Activated T-cell treated with anti-CD3 and anti-CD28 coated beads, Interleukin-2, amount 50 U/mL, for 72 hours (primary cell): ENCODE measurements at places on chromosomes 4 and X. TPM values are rescaled to one million over a fixed set of nuclear protein-coding genes. Genes with fewer than 3 reads are reported as not detected.
A peak's percentile ranks its signal among the peaks of the same experiment; 100 is the strongest.

DNA sequence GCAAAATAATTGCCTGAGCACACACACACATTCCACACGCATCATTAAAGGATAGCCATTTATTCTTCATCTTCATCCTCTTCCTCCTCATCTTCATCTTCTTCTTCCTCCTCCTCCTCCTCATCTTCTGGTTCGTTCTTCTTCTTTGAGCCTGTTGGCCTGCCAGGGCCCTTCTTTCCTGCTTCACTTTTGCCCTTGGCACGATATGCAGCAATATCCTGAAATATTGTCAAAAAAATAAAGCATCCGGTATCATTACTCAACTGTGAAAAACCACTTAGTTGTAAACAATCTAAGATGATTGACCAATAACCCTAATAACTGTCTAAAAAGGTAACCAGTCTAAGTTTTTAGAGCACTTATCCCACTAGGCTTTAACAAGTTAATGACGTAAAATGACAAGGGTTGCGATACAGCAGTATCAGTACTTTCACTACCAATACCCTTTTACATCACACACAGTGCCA, 2.1 kb downstream of the HMGB2 start:
- DNase-seq, result no peak
- H3K4me1 ChIP-seq, result peaks cover 13% of the 10 kb centered on the region
- H3K4me3 ChIP-seq, result peak overlapping the region; percentile 95
- H3K27ac ChIP-seq, result peak overlapping the region; percentile 93

DNA sequence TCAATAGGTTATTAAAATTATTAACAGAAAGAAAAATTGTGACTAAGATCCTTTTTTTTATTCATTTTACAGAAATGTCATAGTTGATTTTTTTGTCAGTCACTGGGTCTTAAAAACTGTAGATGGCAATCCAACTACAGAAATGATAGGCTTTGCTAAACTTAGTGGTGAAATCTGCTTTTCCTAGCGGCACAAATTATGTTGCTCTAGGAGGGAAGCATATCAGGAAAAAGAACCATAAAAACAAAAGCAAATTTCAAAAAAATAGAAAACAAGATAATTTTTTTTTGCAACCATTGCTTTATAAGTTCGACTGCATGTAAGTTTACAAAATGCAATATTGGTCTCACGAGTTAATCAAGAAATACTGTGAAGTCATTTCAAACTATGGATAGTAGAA, 443.5 kb upstream of the IGFBP7 start:
- H3K27ac ChIP-seq, result no peak overlapping the region
- H3K36me3 ChIP-seq, result no peaks in the 10 kb centered on the region
- no peak overlapping the region for H3K4me3 ChIP-seq
- no peaks in the 10 kb centered on the region for H3K27me3 ChIP-seq
- DNase-seq, result no peak

DNA sequence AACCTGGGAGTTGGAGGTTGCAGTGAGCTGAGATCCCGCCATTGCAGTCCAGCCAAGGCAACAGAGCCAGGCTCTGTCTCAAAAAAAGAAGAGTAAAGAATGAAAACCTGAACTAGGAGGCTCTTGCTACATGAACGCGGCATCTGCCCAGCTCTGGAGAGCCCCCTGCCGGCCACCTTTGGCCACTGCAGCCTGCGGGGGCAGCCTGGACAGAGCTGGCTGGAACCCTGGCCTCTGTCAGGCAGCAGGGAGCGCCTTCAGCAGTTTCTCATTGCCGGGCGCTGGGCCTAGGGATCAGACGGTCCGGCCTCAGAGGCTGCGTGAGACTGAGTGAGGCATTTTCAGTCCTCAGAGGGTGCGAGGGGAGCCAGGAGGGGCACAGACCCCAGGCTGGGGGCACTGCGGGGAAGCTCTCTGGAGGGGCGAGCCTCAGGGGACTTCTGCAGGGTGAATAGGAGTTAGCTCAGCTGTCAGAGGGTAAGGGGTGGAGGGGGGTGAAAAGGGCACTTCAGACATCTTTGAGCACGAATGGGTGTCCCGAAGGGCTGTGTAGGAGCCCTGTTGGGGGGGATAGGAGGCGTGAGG, 17.5 kb downstream of the DOK7 start:
- H3K27me3 ChIP-seq, result peaks cover 23% of the 10 kb centered on the region
- peak; percentile 77 for DNase-seq
- no peaks in the 10 kb centered on the region for H3K36me3 ChIP-seq

- no peaks in the 10 kb centered on the region for H3K4me1 ChIP-seq
- DNase-seq, result no peak
Observed at GRCh38 chrX:95791876-95792275, 892.8 kb upstream of the DIAPH2 start.

DNA sequence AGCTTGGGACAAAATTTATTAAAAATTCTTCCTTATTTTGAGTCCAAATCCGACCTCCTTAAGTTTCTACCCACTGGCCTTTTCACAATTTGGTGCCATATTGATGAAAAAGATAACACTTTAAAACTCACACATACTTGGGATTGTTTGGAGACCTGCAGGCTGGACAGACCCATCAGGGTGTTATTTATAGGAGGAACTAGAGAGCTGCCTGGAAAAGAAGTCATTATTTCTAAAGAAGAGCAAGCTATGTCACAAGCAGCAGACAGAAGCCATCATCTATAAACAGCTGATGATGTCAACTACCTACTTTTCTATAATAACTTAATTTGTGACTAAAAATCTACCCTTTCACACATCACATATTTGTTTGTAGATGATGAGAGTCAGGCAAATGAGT, 56.2 kb downstream of the COX18 start:
- peaks cover 11% of the 10 kb centered on the region for H3K27me3 ChIP-seq
- H3K4me3 ChIP-seq, result no peak overlapping the region
- no peak for DNase-seq
- no peaks in the 10 kb centered on the region for H3K4me1 ChIP-seq

GRCh38 chr4:107824350-107825071, at the start of gene SGMS2:
SGMS2 (plus strand) TSS chr4:107824932; CDS start chr4:107895554, 70,622 bp downstream.
- peak; percentile 75 for DNase-seq
- H3K27ac ChIP-seq, result no peak within 1 kb of the TSS
- H3K4me3 ChIP-seq, result peak within 1 kb of the TSS; percentile 92
- H3K4me1 ChIP-seq, result peaks cover 14% of the 10 kb centered on the region
- peaks cover 67% of the 10 kb centered on the region for H3K27me3 ChIP-seq

GRCh38 chr4:110610940-110611831, 11.7 kb downstream of the PITX2 start:
- H3K27me3 ChIP-seq, result peaks cover 75% of the 10 kb centered on the region
- no peak for DNase-seq
- peaks cover 8% of the 10 kb centered on the region for H3K4me1 ChIP-seq
- H3K27ac ChIP-seq, result no peak overlapping the region
- no peak overlapping the region for H3K4me3 ChIP-seq
- peaks cover 5% of the 10 kb centered on the region for H3K36me3 ChIP-seq

DNA sequence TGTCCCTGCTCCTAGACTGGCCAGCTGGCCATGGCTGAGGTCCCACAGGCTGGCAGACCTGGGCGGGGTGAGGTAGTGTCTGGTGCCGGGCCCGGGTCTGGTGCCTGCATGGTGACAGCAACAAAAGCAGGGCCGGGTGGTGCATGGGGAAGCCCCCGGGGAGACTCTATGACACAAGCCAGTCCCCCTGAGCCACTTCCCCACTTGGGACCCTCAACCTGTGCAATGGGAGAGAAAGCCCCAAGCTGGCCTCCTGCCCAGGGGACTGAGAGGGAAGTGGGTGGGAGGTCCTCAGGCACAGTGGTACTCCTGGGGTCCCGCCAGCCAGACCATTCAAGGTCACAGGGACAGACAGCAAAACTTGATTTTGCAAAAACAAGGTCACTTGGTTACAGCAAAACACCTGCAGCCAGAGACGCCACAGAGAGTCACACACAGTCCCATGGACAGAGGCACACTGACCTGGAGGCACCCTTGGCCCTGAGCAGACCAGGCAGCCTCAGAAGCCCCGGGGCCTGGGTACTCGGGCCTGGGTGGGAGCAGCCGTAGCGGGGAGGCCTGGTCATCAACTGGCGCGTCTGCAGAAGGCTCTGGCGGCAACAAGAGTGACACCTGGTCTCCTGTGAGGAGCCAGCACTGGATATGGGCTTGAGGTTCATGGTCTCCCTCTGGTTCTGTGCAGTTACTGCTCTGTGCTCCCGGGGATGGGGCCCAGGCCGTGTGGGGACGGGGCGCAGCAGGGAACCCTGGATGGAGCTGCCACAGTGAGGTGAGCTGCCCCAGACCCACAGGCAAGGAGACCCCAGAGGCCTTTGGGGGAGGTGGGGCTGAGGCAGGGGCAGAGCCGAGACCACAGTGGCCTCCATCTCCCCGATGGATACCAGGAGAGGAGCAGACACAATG, 60.6 kb downstream of the HTRA3 start:
- peaks cover under 1% of the 10 kb centered on the region for H3K36me3 ChIP-seq
- no peak overlapping the region for H3K4me3 ChIP-seq
- no peak overlapping the region for H3K27ac ChIP-seq
- H3K27me3 ChIP-seq, result no peaks in the 10 kb centered on the region
- H3K4me1 ChIP-seq, result no peaks in the 10 kb centered on the region

DNA sequence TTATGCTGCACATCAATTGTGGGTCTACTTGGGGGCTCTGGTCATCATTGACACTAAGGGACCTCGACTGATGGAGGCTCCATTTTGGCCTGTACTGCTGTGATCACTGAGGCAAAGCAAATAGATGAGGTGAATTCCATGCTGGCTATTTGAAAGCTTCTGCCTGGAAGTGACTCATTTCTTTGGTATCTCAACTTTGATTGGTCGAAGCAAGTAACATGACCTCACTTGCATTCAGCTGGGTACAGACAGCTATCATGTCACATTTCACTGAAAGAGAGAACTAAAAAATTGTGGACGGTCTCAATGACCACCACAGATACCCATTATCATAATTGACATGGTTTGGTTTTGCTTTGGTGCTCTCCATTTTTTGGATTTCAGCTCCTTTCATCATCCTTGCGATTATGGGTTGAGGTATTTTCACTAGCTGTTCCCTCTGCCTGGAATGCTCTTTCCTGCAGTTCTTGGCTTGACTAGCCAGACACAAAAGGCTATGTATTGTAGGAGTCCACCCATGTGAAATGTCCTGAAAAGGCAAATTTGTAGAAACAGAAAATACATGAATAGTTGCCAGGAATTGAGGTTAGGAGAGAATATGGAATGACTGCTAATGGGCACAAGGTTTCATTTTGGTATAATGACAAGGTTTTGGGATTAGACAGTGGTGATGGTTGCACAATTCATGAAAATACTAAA, 369.2 kb upstream of the LCORL start:
- no peak overlapping the region for H3K4me3 ChIP-seq
- H3K36me3 ChIP-seq, result no peaks in the 10 kb centered on the region
- peaks cover 6% of the 10 kb centered on the region for H3K27me3 ChIP-seq
- DNase-seq, result no peak
- no peak overlapping the region for H3K27ac ChIP-seq

GRCh38 chr4:156815717-156816359, 155.8 kb downstream of the PDGFC start:
- no peak overlapping the region for H3K4me3 ChIP-seq
- H3K4me1 ChIP-seq, result no peaks in the 10 kb centered on the region
- H3K27ac ChIP-seq, result no peak overlapping the region
- no peaks in the 10 kb centered on the region for H3K27me3 ChIP-seq

DNA sequence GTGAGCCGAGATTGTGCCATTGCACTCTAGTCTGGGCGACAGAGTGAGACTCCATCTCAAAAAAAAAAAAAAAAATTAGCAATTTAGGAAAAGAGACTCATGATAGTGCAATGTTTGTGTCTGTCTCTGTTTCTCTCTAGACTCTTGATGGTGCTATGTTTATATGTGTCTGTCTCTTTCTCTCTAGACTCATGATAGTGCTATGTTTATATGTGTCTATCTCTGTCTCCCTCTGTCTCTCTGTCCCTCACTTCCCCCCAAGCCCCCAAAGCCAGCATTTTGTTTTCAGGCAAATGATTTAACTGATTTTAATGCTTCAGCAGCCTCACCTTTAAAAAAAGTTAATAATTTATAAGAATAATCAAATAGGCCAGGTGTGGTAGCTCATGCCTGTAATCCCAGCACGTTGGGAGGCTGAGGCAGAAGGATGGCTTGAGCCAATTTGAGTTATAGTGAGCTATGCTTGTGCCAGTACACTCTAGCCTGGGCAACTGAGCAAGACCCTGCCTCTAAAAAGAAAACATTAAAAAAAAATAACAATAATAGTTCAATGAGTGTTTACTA, 6.9 kb downstream of the MOB1B start:
- H3K4me1 ChIP-seq, result peaks cover 32% of the 10 kb centered on the region
- H3K27me3 ChIP-seq, result no peaks in the 10 kb centered on the region
- no peak overlapping the region for H3K27ac ChIP-seq
- DNase-seq, result no peak
- no peak overlapping the region for H3K4me3 ChIP-seq

- no peak overlapping the region for H3K4me3 ChIP-seq
- DNase-seq, result no peak
- H3K27me3 ChIP-seq, result peaks cover 42% of the 10 kb centered on the region
- H3K27ac ChIP-seq, result no peak overlapping the region
- H3K4me1 ChIP-seq, result peaks cover 4% of the 10 kb centered on the region
Observed at GRCh38 chr4:84530454-84530853, 31.4 kb upstream of the NKX6-1 start.

- no peak overlapping the region for H3K4me3 ChIP-seq
- no peak overlapping the region for H3K27ac ChIP-seq
- H3K4me1 ChIP-seq, result no peaks in the 10 kb centered on the region
- H3K36me3 ChIP-seq, result peaks cover 2% of the 10 kb centered on the region
- no peak for DNase-seq
- H3K27me3 ChIP-seq, result peaks cover 26% of the 10 kb centered on the region
Observed at GRCh38 chrX:112513154-112513553, 166.6 kb downstream of the LHFPL1 start.

DNA sequence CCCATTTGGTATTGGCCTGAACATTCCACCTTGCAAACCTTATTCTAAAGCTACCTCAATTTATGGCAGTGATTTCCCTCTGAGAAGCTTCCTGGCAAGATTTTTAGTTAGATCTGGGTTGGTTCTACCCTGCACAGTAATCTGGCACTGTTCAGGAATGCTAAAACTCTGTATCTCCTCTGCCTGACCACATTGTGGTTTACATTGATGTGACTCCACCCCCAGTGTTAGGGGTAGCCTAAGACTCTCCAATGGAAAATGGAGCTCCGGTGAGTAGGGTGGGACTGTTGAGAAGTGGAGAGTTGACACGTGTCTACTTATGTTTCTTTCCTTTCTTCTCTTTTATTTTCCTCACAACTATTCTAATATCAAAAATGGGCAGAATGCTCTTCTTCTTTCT, 45.4 kb downstream of the BMPR1B start:
- no peak overlapping the region for H3K27ac ChIP-seq
- H3K27me3 ChIP-seq, result no peaks in the 10 kb centered on the region
- no peaks in the 10 kb centered on the region for H3K4me1 ChIP-seq
- H3K4me3 ChIP-seq, result no peak overlapping the region

- no peaks in the 10 kb centered on the region for H3K27me3 ChIP-seq
- no peak for DNase-seq
- no peak overlapping the region for H3K4me3 ChIP-seq
- no peaks in the 10 kb centered on the region for H3K36me3 ChIP-seq
- no peak overlapping the region for H3K27ac ChIP-seq
Observed at GRCh38 chr4:22191565-22191964, 243.0 kb upstream of the KCNIP4 start.

GRCh38 chrX:40871385-40872082, 136.2 kb upstream of the MED14 start:
- peak; percentile 3 for DNase-seq
- H3K27ac ChIP-seq, result peak overlapping the region; percentile 79
- peak overlapping the region; percentile 57 for H3K4me3 ChIP-seq

Gene ADH1C
- not detected for total RNA-seq

Gene GYPE
- total RNA-seq, result 0.46 TPM

Gene ERCC6L
- total RNA-seq, result 5.4 TPM
